GM23338 (cell line): ENCODE measurements at places on chromosomes 1 and 21.
A peak's percentile ranks its signal among the peaks of the same experiment; 100 is the strongest.

DNA sequence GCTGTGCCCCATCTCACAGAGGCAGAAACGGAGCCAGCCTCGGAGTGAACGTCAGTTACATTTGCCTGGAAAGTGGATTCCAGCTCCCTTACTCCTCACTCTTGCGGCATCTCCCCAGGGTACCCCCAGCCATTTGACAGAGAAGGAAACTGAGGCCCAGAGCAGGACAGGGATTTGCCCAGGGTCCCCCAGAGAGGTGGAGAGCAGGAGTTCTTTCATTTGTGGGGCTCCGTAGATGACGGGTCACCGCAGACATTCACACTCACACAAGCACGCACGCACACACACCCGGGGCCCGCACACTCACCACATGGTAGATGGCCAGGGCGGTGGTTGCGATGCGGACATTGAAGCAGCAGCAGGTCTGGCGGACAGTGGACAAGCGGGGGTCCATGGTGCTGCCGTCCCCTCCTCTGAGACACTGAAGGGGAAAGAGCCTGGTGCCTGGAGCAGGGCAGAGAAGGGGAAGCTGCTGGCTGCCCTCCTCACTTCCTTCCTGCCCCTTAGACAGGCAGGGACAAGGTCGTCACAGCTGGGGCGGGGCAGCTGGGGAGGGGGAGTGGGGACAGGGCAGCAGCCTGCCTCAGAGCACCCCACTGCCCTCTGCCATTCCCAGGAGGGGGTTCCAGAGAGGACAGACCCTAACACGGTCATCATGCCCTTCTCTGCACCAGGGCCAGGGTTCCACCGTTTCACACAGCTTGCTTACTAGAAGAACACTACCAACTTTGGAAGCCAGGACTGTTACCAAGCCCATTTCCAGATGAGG, at the start of gene LAPTM5:
Gene LAPTM5, minus strand, starts transcription at position 423 of the 769 bp plus-strand sequence. Its CDS starts 29 bp downstream, at position 394.
- DNase-seq: no peak

- no peak for DNase-seq
Measured at GRCh38 chr21:14968821-14969220, 96.0 kb downstream of the NRIP1 start.

GRCh38 chr1:22142315-22143064, 407 bp downstream of the WNT4 start:
- DNase-seq: peak; percentile 65

- DNase-seq: no peak
Measured at GRCh38 chr1:173190101-173190936, 16.8 kb downstream of the TNFSF4 start.

GRCh38 chr1:105027838-105028471, 1278.3 kb downstream of the AMY1C start:
- DNase-seq: peak; percentile 23

GRCh38 chr1:183893561-183894289, 88.8 kb downstream of the RGL1 start:
- no peak for DNase-seq

DNA sequence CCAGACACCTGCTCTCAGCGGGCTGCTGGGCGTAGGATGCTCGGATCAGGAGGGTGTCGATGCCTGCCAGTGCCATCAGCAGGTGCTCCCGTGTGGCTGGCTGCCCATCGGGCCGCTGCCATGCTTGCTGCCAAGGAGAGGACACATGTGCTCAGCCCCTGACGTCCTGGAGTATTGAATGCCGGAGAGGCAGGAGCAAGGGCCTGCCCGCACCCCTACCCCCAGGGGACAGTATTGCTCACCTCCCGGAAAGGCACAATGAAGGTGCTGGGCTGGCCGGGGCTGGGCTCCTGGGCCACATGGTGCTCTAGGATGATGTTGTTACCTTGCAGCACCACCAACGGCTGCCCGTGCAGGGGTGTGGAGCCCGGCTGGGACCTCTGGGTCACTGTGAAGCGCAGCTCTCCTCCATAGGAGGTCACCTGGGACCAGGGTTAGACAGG, 61.5 kb downstream of the HSPG2 start:
- DNase-seq: no peak

- DNase-seq: peak; percentile 86
Measured at GRCh38 chr1:163561580-163562295, 240.0 kb downstream of the NUF2 start.

DNA sequence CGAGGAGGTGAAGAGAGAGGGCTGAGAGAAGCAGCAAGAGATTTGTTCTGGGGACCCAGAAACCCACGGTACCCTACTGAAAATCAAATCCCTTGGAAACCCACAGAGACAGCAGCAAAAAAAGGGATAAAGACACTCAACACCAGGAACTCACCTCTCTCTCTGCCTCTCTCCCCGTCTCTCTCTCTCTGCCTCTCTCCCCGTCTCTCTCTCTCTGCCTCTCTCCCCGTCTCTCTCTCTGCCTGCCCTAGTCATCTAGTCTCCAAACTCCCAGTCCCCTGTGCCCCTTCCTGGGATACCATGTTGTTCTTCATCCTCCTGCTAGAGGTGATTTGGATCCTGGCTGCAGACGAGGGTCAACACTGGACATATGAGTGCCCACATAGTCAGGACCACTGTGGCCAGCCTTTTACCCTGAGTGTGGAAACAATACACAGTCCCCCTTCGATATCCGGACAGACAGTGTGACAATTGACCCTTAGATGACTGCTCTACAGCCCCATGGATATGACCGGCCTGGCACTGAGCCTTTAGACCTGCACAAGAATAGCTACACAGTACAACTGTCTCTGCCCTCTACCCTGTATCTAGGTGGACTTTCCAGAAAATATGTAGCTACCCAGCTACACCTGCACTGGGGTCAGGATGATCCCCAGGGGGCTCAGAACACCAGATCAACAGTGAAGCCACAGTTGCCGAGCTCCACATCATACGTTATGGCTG, 9.8 kb upstream of the ALDH9A1 start:
- DNase-seq: no peak

DNA sequence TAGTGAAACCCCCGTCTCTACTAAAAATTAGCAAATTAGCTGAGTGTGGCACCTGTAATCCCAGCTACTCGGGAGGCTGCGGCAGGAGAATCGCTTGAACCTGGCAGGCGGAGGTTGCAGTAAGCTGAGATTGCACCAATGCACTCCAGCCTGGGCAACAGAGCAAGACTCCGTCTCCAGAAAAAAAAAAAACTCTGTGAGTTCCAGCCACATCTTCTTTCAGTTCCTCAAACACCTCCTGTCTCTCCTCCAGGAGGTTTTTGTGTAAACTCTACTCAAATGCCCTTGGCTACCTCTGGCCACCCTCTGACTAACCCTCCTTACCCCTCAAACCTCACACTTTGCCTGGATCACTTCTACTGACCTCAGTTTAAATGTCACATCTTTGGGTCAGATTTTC, 38.1 kb downstream of the RCSD1 start:
- no peak for DNase-seq

GRCh38 chr1:42179900-42180329, 15.4 kb upstream of the GUCA2A start:
- no peak for DNase-seq
